ENCODE measurements at places on chromosomes 11 and 22.

DNA sequence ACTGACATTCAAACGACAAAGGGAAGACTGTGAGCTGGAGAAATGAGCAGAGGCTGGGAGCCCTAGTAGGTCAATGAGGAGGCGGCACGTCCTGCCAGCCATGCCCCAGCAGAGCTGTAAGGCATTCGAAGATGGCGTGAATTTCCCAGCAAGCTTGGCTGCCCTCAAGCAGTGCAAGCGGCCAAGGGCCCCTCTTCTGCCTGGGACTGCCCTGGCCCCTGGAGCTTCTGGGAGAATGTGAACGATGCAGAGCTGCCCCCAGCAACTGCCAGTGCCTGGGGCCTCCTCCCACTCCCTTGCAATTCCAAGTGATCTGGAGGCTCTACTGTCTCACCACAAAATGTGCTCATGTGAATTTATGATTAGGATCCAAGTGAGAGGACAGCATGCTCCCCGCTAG lies 4.3 kb downstream of the PPM1F start:
- no peak for DNase-seq

GRCh38 chr11:27216270-27217149 lies 146.5 kb downstream of the CCDC34 start:
- DNase-seq = no peak

GRCh38 chr11:762421-763072 lies 14.7 kb downstream of the GATD1 start:
- DNase-seq = peak; percentile 36

GRCh38 chr11:111378861-111379601 lies at the start of gene POU2AF1:
Gene POU2AF1, minus strand, starts transcription at chr11:111379275. Its CDS starts 98 bp downstream, at chr11:111379177.
- DNase-seq = no peak

- DNase-seq = no peak
These were observed 305.1 kb downstream of the CTTN start for GRCh38 chr11:70703141-70704064.

GRCh38 chr22:31230871-31231621 lies 18.9 kb downstream of the LIMK2 start:
- no peak for DNase-seq

DNA sequence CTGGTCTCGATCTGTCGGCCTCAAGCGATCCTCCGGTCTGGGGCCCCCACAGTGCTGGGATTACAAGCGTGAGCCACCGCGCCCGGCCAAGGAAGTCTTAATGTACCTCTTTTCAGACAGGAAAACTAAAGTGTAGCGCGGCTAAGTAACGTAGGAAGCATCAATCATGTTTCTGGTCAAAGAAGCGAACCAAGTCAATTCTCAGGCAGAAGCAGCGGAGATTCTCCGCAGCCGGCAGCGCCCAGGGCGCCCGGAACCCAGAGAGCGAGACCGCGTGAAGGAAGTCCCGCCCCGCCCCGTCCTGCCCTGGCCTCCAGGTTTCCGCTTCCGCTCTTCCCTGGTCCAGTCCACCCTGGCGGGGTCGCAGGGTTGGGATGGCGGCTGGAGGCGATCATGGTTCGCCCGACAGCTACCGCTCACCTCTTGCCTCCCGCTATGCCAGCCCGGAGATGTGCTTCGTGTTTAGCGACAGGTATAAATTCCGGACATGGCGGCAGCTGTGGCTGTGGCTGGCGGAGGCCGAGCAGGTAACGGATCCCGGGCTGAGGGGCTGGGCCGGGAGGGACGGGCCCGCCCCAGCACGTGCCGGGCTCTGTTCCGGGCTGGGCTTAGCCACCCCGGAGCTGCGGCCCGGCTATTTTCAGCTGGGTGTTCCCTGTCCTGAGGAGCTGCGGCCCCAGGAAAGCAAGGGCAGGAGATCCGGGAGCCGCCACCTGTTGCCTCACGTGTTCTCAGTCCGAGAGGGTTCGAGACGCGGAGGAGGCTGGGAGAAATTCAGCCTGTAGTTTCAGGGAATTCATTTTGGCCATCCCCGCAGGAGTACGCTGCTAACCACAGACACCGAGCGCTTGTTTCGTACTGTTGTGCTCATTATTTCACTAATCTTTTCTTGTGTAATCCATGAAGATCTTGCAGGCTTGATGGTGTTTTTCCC lies at the start of gene ADSL:
ADSL (plus strand) TSS at position 316 of the 934 bp plus-strand sequence; CDS start at position 375, 59 bp downstream.
- peak; percentile 71 for DNase-seq

GRCh38 chr22:26643418-26644100 lies 13.8 kb upstream of the MIAT start:
- DNase-seq = no peak

GRCh38 chr11:121763526-121763925 lies 310.8 kb upstream of the SORL1-AS1 start:
- DNase-seq = no peak

GRCh38 chr22:29626497-29627195 lies 23.2 kb downstream of the NF2 start:
- no peak for DNase-seq

DNA sequence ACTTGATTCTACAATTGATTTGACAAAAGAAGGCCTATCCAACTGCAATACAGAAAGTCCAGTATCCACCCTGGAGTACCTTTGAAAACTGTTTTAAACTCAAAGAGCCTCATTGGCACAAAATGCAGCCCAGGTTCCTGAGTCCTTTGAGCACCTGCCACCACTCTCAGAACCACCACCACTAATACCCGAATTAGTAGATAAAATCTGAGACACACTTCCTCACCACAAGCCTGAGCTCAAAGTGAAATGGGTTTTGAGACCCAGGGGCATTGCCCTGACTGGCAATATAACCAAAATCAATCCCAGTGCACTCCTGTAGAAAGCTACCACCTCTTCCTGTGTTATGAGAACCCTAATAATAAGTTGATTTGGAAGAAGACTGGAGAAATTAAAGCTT lies 215.7 kb downstream of the CSNK2A3 start:
- DNase-seq = no peak

GRCh38 chr11:132185726-132186592 lies 815.5 kb downstream of the NTM start:
- no peak for DNase-seq

GRCh38 chr11:117610901-117611300 lies 186.1 kb downstream of the DSCAML1 start:
- DNase-seq = no peak

GRCh38 chr22:32073262-32073661 lies 30.2 kb downstream of the SLC5A1 start:
- no peak for DNase-seq

DNA sequence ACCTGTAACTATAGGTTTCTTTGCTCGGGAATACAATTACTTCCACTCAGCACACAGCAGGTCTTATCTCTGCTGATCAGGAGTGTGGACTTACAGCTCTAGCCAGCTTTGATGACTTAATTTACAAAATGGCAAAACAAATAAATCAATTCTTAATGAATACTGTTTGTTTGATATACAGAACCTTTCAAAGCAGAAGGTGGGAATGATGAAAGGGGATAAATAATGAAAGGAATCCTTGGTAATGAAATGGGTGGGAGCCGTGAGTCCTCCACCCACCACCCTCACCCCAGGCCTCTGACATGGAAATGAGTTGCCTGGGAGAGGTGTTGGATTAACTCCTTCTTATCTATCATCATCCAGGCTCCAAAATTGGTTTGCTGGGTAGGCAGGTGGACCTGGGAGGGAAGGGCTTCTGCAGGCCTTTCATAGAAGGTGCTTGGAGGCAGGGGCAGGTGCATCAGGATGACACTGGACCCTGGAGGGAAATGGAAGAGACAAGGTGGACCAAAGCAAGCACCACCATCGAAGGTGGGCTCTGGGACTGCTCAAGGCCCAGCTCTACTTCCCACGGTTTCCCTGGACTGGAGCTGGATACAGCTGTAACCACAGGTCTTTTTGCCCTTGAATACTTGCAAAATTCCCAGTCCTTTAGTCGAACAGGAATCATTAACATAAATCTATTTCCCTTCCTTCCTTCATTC lies 23.0 kb downstream of the POU2AF1 start:
- DNase-seq = no peak

DNA sequence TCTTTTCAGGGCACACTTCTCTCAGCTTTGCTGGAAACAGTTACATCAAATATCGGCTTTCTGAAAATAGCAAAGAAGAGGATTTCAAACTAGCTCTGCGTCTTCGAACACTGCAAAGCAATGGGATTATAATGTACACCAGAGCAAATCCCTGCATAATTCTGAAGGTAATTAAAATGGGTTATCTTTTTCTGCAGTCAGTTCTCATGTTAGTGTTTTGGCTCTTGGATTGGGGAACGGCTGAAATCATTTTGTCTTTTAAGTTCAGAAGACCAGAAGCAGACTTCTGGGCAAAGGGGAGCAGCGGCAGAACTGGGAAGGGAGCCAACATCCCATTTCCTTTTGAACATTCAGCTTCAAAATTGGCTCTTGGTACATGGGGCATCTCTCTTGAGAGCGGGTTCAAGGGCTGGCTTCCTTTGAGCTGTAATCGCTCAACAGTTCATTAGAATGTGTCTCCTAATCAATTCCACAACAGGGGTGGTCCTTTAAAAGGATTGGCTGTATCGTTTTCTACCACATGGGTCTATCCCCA lies 110.2 kb upstream of the MTNR1B start:
- no peak for DNase-seq

DNA sequence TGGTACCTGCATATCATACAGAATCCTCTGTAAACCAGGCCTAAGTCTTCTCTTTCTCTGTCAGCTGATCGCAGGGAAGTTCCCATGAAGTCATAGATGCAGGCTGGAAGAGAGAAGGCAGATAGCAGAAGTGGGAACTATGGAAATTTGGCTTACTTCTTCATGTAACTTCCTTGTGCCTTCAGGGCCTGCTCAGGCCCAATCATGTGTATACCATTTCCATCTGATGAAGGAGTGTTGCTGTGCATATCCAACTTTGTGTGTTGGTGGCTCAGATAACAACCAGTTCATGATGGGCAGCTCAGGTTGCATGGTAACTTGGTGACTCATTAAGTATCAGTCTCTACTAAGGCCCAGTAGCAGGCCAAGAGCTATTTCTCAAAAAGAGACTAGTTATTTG lies 53.1 kb upstream of the CEP295 start:
- DNase-seq = no peak

DNA sequence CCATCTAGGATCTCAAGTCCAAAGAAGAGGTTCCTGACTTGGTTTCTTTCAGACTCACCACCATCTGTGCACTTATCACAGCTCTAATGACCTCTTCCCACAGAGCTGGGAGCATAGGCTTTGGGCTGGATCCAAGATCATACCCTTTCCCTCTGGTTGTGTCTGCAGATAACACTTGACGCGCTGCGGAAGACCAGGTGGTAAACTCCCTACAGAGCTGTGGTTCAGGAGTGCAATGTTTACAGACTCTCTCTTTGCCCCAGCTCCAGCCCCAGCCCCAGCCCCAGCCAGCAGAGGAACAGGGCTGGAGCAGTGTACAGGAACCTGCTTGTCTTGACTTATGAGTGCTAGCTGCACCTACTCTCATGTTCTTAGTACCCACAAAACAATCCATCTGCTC lies 274.4 kb upstream of the SYN3 start:
- DNase-seq = no peak

- DNase-seq = no peak
These were observed 590 bp downstream of the NNMT start for GRCh38 chr11:114296605-114297372.

DNA sequence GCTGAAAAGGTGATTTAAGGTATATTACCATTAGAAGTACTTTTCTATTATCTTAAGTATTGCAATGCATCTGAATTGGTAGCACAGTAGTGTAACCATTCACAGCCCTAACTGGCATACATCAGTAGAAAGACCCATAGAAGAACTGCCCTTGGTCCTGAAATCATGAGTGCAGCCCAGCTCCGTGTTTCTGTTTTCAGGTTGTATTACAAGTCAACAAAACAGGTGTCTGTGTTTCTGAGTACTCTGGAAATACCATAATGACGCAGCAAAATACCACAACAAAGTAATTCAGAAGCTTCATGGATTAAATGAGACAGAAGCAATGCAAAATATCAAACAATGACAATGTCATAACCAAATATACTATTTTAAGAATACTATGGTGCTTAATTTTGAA lies 226.3 kb downstream of the OPCML start:
- DNase-seq = no peak

- DNase-seq = no peak
These were observed 11.5 kb upstream of the GRK2 start for GRCh38 chr11:67254798-67255197.

DNA sequence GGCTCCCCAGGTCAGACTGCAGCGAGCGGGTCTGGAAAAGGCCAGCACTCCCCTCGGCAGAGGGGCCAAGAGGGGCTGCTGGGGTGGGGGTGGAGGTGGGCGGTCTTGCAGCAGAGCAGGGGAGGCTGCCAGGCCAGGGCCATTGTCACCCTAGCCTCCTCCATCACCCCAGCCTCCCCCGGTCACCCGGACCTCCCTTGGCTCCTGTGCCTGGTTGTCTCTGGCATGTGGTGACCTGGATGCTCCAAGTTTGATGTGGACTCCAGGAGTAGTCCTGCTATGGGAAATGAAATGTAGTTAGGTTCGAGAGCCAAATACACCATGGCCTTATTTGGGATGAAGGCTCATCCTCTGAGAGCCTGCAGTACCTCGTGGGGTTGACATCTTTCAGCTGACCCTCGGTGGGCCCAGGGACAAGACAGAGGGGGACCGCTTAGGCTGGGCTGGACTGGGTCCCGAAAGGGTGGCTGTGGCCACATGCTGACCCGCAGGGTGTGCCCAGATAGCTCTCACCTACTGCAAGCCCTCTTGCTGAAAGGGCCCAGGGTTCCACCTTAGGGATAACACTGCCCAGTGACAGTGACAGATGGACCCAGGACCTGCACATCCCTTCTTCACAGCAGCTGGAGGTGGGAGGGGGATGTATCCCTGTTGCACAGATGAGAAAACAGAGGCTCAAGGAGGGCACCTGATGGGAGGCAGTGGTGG lies 24.1 kb downstream of the MRGPRD start:
- DNase-seq = no peak

GRCh38 chr22:28332410-28332809 lies 347.2 kb downstream of the TTC28 start:
- DNase-seq = no peak

- DNase-seq = peak; percentile 34
These were observed 16.6 kb downstream of the ARAP1 start for GRCh38 chr11:72735495-72736027.

GRCh38 chr22:45268958-45269844 lies 15.5 kb upstream of the UPK3A start:
- DNase-seq = peak; percentile 75

- no peak for DNase-seq
These were observed 63.1 kb downstream of the MAML2 start for GRCh38 chr11:96279896-96280290.

DNA sequence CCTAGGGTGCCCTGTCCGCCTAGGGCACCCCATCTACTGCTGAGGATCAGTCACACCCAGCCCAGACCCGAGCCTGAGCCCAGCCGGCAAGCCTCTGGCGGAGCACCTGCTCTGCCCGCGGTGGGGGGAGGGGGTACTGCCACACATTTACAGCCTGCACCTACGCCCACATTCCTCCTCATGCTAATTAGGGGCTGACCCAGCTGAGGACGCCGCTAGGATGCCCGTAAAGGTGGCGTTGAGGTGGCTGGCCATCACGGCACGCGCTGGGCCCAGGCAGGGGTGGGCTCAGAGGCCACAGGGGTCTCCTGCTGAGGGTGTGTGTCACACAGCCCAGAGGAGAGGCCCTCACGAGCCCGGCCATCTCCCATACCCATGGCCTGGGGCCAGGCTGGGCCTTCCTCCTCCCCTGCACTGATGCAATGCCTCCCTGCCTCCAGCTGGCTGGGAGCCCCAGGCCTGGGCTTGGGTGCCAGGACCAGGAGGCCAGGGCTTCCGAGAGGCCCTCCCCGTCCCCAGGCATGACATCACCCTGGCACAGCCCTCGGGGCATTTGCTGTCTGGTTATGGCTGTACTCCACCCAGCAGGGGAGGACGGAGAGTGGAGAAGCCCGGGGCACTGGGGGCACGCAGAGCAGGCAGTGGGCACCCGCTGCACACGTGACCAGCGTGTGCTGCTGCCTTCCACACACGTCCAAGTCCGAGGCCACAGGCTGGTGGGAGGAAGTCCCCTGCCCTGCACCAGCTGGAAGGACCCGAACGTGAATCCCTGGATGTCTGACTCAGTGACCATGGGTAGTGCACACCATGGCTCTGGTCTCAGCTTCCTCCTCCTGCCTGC lies 12.7 kb downstream of the DUSP8 start:
- DNase-seq = peak; percentile 94

Data from T1000 (cell line).